CD4-positive, alpha-beta T cell treated with Interleukin-6 for 4 hours (primary cell): ENCODE measurements at places on chromosomes 11 and 22.

DNA sequence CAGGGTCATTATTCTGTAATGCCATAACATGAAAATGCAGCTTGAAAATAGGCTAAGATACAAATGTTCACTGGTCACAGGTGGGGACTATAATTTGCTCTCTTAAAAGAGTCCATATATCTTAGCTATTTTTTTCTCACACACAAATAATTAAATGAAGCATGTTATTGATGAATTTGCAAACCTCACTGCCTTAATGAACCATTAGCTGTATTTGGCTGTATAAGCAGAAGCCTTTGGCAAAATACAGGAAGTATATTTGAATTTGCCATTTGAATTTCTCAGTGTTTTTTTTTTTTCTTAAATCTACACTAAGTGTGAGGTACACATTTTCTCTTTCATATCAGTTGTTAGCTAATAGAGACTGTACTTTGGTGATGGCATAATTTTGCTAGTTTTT is 38.7 kb downstream of the DDI1 start:
- DNase-seq: no peak

- DNase-seq: no peak
Observed at GRCh38 chr22:16831257-16831656, 6.0 kb upstream of the XKR3 start.

GRCh38 chr11:122207921-122208764 is 92.1 kb upstream of the BLID start:
- no peak for DNase-seq

DNA sequence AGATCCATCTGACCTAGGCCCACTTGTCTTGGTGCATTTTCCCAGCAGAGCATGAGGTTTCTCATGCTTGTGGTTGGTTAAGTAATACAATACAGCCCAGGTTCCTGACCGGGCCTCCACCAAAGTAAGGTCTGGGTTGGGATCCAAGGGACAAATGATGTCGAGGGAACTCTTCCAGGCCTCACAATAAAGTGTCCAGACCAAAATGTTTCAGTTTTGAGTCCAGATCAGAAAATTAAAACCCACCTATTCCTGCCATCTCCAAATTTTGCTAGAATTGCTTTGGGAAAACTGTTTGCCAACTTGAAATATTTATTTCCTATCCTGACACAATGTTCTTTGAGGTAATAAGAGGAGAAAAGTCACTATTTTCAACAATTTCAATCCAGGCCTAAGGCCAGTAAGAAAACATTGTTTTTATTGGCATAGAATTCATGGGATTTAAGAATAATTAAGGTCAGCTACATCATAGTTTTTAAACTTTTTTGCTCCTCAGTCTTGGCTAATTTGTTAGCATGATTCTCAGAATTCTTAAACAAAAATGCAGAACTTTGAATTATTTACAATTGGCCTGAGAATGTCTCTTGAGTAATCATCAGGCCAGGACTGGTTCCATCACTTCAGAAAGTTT is 51.4 kb downstream of the ME3 start:
- no peak for DNase-seq

- DNase-seq: no peak
Observed at GRCh38 chr11:68048681-68049508, 10.1 kb downstream of the TCIRG1 start.

DNA sequence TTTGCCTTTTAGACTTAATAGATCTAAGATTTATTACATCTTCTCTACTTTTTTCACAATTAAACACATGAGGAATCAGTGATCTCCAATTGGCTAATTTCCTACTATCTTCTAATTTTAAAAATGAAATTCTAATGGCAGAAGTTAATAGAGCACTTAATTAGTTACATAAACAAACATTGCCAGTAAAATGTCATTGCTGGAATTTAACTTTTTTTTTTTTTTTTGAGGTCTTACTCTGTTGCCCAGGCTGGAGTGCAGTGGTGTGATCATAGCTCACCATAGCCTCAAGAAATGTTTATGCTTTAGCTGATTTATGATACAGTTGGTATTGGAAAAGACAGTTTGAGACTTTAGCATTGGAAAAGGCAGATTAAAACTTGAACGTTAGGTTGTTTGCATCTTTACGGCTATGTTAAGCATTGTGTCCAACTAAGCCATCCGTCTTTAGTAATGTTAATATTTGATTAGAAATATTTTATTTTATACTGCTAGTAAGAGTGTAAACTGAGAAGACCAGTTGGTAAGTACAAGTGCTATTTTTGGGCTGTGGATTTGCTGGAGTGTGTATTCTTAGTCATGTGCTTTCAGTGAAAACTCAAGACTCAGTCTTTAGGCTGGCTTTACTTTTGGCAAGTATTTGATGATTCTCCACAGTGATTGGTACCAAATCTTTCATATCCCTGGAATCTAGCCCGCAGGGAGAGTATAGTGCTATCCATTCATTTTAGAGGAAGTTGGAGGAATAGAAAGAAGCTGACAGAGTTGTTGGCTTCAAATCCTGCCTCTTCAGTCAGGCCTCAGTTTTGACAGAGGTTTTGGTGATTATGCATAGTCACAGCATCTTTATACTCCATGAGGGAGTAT is 4.5 kb downstream of the ANO5 start:
- DNase-seq: no peak

DNA sequence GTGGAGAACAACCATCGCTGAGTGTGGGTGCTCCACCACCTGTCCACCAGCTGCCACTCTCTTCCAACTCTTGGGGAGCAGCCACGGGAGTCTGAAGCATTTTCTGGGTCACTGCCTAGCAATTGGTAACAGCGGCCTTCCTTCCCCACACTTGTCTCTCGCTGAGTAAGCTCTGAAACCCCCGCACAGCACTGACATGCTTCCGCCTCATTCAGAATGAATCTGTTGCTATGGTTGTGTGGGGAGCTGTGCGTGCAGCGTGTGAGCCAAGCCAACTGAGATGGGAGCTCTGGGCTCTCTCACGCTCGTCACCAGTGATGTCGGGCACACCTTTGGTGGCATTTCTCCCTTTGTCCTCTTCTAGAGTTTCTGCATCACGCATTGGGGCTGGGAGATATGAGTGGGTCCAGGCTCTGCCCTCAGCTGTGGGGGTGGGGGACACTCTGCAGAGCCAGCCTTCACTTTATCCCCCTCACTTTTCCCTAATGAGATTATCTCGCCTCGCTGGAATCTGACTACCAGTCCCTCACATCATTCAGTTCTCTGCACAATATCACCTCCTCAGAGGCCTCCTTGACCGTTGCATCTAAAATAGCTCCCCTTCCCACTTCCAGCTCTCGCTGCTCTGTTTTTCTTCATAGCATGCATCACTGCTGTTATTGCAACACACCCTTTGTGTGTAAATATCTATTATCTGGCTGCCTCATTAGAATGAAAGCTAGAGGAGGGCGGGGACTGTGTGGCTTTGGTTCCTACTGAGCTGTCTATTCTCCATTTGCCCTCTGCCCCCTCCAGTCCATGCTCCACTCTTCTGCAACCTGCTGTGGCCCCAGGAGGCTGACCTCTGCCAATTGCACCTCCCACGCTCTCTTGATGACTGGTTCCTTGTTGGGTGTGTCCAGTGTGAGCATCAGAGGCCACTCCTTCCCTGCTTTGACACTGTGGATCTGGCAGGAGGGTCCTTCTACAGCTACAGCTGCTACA is 569.9 kb upstream of the CADM1 start:
- DNase-seq: no peak

- peak; percentile 49 for DNase-seq
Observed at GRCh38 chr11:117970400-117971024, 15.7 kb upstream of the IL10RA start.

- no peak for DNase-seq
Observed at GRCh38 chr11:83613767-83614121, 327.6 kb upstream of the CCDC90B start.

GRCh38 chr11:10640308-10640707 is 53.2 kb downstream of the IRAG1 start:
- no peak for DNase-seq

GRCh38 chr11:110979696-110980095 is 265.8 kb upstream of the POU2AF2 start:
- no peak for DNase-seq

GRCh38 chr11:56782167-56782847 is 33.8 kb upstream of the OR9G4 start:
- no peak for DNase-seq

DNA sequence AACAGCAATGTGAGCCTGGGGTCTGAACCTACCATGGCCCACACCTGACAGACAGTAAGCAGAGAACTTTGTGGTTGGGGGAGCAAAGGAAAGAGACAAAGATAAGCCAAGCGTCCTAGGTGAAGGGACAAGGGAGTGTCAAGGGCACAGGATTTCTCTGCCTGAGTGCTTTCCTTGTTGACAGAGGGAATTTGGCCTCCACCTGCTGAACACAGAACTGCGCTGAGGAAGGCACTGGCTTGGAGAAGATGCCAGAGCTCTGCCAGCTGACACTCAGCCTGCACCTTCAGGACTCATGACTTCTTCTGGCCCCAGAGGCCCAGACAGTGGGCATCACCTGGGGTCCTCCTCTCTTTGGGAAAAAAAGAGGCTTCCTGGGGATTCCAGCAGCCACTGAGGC is 789 bp upstream of the LRRC55 start:
- no peak for DNase-seq

DNA sequence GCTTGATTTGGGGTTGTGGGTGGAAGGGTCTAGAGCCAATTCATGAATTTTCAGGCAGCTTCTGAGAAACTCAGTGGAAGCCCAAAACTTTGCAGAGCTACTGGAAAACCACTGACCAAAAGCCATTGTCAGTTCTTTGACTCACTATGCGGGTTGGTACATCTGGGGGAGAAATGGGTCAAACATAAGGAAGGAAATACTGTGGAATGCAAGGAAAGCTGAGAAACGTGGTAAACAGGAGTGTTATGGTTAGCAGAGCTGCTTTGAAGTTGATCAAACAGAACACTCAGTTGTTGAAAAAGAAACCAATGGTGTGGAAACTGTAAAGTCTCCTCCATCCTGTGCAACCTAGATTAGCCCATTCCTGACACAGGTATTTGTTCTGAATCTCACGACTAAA is 6.3 kb upstream of the ABTB2 start:
- no peak for DNase-seq

GRCh38 chr22:33018232-33018864 is 39.8 kb downstream of the SYN3 start:
- peak; percentile 7 for DNase-seq

- no peak for DNase-seq
Observed at GRCh38 chr11:21137803-21138202, 468.4 kb downstream of the NELL1 start.

DNA sequence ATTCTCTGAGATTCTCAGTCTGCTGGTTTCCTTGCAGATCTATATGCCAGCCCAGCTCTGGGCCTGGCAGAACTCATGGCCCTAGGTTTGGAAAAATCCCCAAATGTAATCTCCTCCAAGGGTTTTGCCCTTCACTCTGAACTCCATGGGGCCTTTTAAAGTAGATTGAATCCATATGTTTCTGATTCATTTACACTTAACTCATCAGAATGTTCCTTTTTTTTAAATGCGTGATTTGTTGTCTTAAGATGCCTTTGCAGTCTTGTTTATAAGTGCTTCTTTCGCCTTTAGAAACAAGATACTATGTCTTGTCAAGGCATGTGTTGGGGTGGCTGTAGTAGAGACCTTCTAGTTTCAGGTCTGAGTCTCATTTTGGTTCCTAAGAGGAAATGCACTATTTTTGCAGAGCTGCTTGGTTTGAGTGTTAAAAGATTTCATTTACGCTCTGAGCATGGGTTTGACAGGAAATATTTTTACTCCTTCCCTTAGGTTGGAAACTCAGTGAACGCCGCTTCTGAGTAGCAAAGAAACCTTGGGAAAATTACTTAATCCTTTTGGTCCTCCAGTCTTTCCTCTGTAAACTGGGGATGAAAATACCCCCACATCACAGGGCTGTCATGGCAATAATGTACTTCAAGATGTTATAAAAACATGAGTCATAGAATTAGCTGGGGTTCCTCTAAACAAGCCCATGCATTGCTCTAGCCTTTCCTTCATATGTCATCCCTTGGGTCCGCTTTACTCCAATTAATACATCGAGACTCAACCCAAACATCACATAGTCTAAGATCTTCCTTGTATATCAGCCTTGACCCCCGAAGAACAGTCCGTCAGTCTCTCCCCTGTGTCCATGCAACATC is 83.5 kb downstream of the SNX19 start:
- DNase-seq: no peak

DNA sequence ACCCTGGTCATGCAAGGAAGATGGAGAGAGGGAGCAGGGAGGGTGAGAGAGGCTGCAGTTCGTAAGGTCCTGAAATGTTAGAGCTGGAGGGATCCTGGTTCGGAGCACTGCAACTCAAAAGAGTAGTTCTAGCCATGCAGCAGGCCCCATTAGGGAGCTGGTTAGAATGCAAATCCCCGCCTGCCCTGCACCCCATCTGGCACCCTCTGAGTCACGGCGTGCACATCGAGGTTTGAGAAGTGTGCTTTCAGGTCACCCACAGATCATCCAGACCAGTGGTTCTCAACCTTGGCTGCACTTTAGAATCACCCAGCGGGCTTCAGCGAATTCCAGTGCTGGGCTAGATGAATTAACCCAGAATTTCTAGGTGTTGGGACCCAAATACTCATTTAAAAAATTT is 48.2 kb downstream of the ST3GAL4 start:
- no peak for DNase-seq

- DNase-seq: no peak
Observed at GRCh38 chr22:21970037-21970799, 12.4 kb downstream of the TOP3B start.

DNA sequence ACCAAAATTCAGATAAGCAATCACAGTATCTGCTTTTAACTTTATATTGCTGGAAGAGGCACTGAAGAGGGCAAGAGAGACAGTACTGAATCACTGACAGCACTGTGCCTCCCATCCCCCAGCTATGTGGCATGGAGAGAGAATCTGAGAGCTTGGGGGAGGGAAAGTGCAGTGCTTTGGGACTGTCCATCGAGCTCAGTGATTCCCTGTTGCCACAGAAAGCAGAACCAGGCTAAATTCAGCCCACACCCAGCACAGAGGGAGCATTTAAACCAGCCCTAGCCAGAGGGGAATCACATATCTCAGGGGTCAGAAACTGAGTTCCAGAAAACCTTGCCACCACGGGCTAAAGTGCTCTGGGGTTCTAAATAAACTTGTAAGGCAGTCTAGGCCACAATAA is 44.3 kb downstream of the KCNQ1 start:
- DNase-seq: no peak

- no peak for DNase-seq
Observed at GRCh38 chr11:124776865-124777645, 15.0 kb upstream of the ESAM start.

DNA sequence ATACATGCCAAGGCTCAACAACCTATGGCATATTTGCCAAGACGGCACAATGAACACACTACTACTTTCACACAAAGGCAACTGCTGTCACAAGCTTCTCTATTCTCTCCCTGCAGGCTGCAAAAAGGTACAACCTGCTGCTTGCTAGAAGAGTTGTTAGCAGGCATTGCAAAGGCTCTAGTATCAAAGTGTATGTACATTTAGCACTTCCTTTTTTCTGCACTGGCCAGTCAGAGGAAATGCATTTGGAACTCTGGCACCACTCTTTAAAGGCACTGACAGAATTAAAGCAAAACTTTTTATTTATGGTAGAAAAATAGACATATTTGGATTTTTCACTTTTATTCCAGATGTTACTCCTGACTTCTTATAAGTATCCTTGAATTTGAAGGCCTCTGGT is 125.9 kb downstream of the CWF19L2 start:
- no peak for DNase-seq

- no peak for DNase-seq
Observed at GRCh38 chr11:102974552-102975280, 19.2 kb upstream of the MMP13 start.

GRCh38 chr11:1912289-1912878 is 7.1 kb upstream of the TNNT3 start:
- no peak for DNase-seq
